Psoas muscle (tissue), 8 donors: ENCODE measurements at places on chromosomes 12 and 14. TPM values are rescaled to one million over a fixed set of nuclear protein-coding genes. Genes with fewer than 3 reads are reported as not detected.

Gene RNF212B
- not detected for polyA plus RNA-seq

Gene NXPH4
- 0.20 TPM for polyA plus RNA-seq

Gene RPGRIP1
- polyA plus RNA-seq, result 0.15 TPM

Gene SOAT2
- polyA plus RNA-seq, result 0.07 TPM

Gene SPRYD3
- 49.1 TPM for polyA plus RNA-seq
